ENCODE measurements at places on chromosomes 4 and X. TPM values are rescaled to one million over a fixed set of nuclear protein-coding genes. Genes with fewer than 3 reads are reported as not detected.

DNA sequence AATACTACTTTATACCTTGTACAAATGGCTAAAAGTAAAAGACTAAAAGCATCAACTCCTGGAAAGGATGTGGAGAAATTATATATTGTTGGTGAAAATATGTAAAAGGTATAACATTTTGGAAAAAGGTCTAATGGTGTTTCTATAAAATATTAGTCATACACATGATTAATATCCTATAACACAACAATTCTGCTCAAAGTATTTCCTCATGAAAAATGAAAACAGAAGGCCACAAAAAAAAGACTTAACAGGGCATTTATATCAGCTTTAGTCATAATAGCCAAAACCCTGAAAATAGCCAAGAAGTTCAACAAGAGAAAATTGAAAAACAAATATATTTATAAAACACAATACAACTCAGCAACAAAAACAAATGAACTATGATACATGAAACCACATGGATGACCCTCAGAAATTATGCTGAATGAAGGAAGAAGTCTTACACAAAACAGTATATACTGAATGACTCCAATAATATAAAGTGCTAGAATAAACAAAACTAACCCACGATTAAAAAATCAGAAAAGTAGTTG is 38.8 kb downstream of the TBCK start:
- H3K27ac ChIP-seq, result no peak overlapping the region
- H3K27me3 ChIP-seq, result no peaks in the 10 kb centered on the region
- H3K4me3 ChIP-seq, result no peak overlapping the region
- no peaks in the 10 kb centered on the region for H3K36me3 ChIP-seq
- no peaks in the 10 kb centered on the region for H3K4me1 ChIP-seq

Gene CENPVL2
- total RNA-seq, result not detected

Gene KIAA1210
- not detected for total RNA-seq

Gene SLC7A11
- total RNA-seq, result 1.9 TPM

Gene TRIM75
- total RNA-seq, result not detected

GRCh38 chrX:137695417-137695816 is 129.5 kb downstream of the ZIC3 start:
- no peaks in the 10 kb centered on the region for H3K4me1 ChIP-seq
- no peak overlapping the region for H3K4me3 ChIP-seq
- no peak for DNase-seq
- H3K27me3 ChIP-seq, result no peaks in the 10 kb centered on the region

- H3K36me3 ChIP-seq, result no peaks in the 10 kb centered on the region
- no peak overlapping the region for H3K27ac ChIP-seq
- no peak for DNase-seq
- no peak overlapping the region for H3K4me3 ChIP-seq
- H3K4me1 ChIP-seq, result no peaks in the 10 kb centered on the region
Measured at GRCh38 chr4:91434631-91435030, 869.1 kb upstream of the GRID2 start.

DNA sequence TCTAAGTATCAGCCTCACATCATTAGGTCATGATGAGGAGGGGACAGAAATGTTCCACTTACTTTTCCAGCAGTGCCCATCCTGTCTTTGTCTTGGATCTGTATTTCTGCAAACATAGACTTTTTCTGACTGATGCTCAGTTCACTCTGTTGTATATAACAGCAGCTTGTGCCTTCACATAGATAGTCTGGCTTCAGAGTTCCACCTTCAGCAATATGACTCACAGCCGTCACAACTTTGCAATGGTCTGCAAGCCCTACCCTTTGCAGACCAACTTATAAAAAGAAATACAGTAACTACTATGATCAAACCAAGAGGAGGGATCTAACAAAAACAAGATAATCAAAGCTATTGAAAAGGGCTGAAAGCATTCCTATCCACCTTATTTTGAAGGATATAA is at the start of gene ADH7:
Gene ADH7, minus strand, starts transcription at position 189 of the 400 bp plus-strand sequence. Its CDS starts 109 bp downstream, at position 80.
- no peak within 1 kb of the TSS for H3K27ac ChIP-seq
- H3K36me3 ChIP-seq, result no peaks in the 10 kb centered on the region
- H3K27me3 ChIP-seq, result no peaks in the 10 kb centered on the region
- H3K4me1 ChIP-seq, result no peaks in the 10 kb centered on the region

- H3K4me3 ChIP-seq, result no peak overlapping the region
- H3K27me3 ChIP-seq, result no peaks in the 10 kb centered on the region
- DNase-seq, result peak; percentile 15
- no peaks in the 10 kb centered on the region for H3K36me3 ChIP-seq
- H3K27ac ChIP-seq, result no peak overlapping the region
- H3K4me1 ChIP-seq, result peaks cover 22% of the 10 kb centered on the region
Measured at GRCh38 chr4:2939383-2940243, 23.6 kb downstream of the NOP14 start.

GRCh38 chrX:14300376-14300775 is 229.0 kb upstream of the GLRA2 start:
- H3K4me3 ChIP-seq, result no peak overlapping the region
- no peaks in the 10 kb centered on the region for H3K36me3 ChIP-seq
- DNase-seq, result no peak
- H3K27ac ChIP-seq, result no peak overlapping the region

DNA sequence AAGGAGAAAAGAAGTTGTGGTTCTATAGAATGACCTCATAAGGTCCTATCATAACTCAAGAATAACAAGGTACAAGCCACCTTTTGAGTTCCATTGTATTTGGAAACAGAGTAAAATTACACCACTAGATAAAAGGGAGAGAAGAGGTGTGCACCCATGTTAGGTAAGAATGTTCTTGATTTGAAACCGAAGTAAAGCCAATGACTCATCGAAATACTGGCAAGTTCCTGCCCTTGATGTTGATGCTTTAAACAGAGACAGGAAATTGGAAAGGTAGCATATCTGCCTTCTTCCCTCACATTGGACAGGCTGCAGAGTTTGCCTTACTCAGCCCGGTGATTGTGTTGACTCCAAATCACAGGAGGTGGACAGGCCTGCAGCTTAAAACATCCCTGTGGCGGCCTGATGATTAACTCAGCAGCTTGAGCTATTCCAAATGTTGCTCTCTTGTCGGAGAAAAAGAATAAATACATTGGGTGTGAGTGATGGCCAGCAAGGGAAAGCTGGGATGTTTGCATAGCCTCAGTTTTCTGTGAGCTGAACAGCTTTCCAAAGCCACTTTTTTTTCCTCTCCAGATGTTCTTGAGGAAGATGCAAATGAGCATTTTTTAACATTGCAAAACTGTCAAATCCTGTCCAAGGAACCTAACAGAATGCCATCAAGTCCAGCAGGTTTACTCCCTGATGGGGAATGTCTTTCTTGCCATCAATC is 321.1 kb downstream of the NKX6-1 start:
- no peaks in the 10 kb centered on the region for H3K27me3 ChIP-seq
- DNase-seq, result no peak
- no peaks in the 10 kb centered on the region for H3K36me3 ChIP-seq
- H3K4me1 ChIP-seq, result no peaks in the 10 kb centered on the region
- no peak overlapping the region for H3K4me3 ChIP-seq
- no peak overlapping the region for H3K27ac ChIP-seq

Gene TBC1D8B
- total RNA-seq, result 5.3 TPM

Gene AFF2
- total RNA-seq, result 41.0 TPM

- H3K4me1 ChIP-seq, result no peaks in the 10 kb centered on the region
- H3K27ac ChIP-seq, result no peak overlapping the region
- no peak for DNase-seq
- peaks cover 8% of the 10 kb centered on the region for H3K27me3 ChIP-seq
Measured at GRCh38 chrX:15055146-15055930, 182.1 kb downstream of the MOSPD2 start.

GRCh38 chrX:35919536-35920309 is at the start of gene CFAP47:
Gene CFAP47 (plus strand): TSS chrX:35919734. CDS start chrX:35919800, 66 bp downstream.
- no peak for DNase-seq
- peak within 1 kb of the TSS; percentile 31 for H3K4me3 ChIP-seq
- peaks cover 14% of the 10 kb centered on the region for H3K27me3 ChIP-seq
- no peaks in the 10 kb centered on the region for H3K4me1 ChIP-seq
- no peaks in the 10 kb centered on the region for H3K36me3 ChIP-seq

DNA sequence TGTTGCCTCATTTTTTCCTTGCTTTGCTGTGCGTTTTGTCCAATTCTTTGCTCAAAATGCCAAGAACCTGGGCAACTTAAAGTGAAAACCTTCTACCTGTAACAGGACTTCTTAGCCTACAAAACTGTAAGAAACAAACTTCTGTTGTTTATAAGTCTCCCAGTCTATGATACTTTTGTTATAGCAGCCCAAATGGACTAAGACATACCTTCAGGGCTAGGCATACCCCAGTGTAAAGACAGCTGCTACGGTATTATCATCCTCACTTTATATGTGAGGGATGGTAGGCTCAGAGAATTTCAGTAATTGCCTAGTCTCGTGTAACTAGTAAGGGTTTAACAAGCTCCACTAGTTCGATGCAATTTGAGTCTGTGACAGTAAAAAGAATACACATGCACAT is 6.0 kb upstream of the OPHN1 start:
- no peaks in the 10 kb centered on the region for H3K4me1 ChIP-seq
- H3K27ac ChIP-seq, result peak overlapping the region; percentile 72
- DNase-seq, result no peak
- no peaks in the 10 kb centered on the region for H3K36me3 ChIP-seq

DNA sequence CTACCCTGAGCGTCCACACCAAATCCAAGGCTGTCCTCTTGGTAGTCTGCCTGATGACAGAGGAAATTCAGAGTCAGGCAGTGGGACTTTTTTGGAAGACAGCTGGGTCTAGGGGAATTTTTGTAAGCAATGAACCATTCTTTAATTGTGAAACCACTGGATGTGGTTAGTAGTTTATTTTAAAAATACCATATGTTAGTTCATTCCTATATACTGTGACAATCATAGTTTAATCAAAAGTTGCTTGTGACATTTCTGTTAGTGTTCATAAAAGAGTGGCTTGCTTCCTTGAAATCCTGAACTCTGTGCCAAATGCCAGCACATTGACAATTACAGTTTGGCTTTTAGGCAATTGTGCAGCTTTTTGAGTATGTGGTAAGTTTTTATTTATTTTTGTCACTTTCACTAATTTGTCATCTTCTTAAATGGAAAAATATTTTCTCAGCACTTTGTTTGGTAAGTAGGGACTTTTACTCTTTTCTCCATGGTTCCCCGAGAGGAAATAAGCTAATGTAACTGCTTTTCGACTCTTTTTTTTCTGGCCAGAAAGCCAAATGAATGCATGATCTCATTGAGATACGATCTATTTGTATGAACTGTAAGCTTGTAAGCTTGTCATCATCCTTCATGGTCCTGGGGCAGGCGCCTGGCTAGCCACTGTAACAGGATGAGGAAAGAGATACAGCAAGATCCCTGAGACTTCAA is 72.6 kb upstream of the SLC4A4 start:
- H3K27ac ChIP-seq, result no peak overlapping the region
- no peak for DNase-seq
- no peaks in the 10 kb centered on the region for H3K4me1 ChIP-seq
- no peak overlapping the region for H3K4me3 ChIP-seq

- H3K27me3 ChIP-seq, result no peaks in the 10 kb centered on the region
- no peaks in the 10 kb centered on the region for H3K36me3 ChIP-seq
- peaks cover 41% of the 10 kb centered on the region for H3K4me1 ChIP-seq
- peak overlapping the region; percentile 95 for H3K27ac ChIP-seq
- H3K4me3 ChIP-seq, result peak overlapping the region; percentile 83
Measured at GRCh38 chr4:38667085-38667893, 3.3 kb downstream of the KLF3 start.

Gene HMX1
- total RNA-seq, result not detected

DNA sequence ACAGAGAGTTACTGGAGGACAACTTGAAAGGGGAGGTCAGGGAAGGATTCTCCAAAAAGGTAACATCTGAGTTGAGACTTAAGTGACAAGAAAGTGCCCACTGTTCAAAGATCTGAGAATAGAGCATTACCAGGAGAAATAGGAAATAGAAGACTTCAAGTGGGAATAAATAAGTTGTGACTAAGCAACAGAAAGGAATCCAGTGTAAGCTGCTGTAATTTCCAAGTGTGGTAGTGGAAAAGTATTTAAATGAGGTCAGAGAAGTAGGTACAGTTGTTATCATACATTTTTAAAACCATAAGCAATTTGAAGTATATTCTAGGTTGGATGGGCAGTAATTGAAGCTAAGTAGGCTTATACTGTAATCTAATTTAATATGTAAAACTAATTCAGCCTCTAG is 211.9 kb downstream of the FBXO8 start:
- no peak overlapping the region for H3K27ac ChIP-seq
- no peaks in the 10 kb centered on the region for H3K4me1 ChIP-seq
- no peak overlapping the region for H3K4me3 ChIP-seq
- no peaks in the 10 kb centered on the region for H3K27me3 ChIP-seq

Gene AKAP14
- not detected for total RNA-seq

GRCh38 chr4:17544831-17545234 is 29.9 kb downstream of the CLRN2 start:
- no peak for DNase-seq
- H3K36me3 ChIP-seq, result no peaks in the 10 kb centered on the region

DNA sequence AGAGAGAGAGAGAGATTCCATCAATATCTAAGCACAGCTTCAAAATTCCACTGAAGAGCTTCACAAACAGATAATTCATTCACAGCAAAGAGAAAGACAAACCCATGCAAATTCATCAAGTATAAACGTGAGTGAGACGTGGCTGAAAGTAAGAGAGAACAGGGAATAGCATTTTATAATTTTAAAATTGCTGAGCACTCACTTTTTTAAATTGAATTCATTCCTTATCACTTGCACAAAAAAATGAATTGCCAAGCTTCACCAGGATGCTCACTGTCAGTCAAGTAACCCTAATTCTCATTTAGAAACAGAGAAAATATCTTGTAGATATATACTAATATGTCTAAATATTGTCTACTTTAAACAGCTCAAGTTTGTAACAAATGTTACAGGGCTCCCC is 40.5 kb downstream of the BMP3 start:
- H3K4me1 ChIP-seq, result no peaks in the 10 kb centered on the region
- H3K27me3 ChIP-seq, result no peaks in the 10 kb centered on the region
- H3K4me3 ChIP-seq, result no peak overlapping the region
- H3K36me3 ChIP-seq, result no peaks in the 10 kb centered on the region
- no peak overlapping the region for H3K27ac ChIP-seq

Gene KLHL15
- total RNA-seq, result 10.4 TPM

Gene AREG
- total RNA-seq, result 89.1 TPM

- H3K4me3 ChIP-seq, result no peak overlapping the region
- no peaks in the 10 kb centered on the region for H3K4me1 ChIP-seq
- H3K27me3 ChIP-seq, result no peaks in the 10 kb centered on the region
- no peaks in the 10 kb centered on the region for H3K36me3 ChIP-seq
Measured at GRCh38 chrX:10533696-10534365, 86.6 kb downstream of the MID1 start.

- H3K4me3 ChIP-seq, result no peak overlapping the region
- DNase-seq, result no peak
- no peaks in the 10 kb centered on the region for H3K4me1 ChIP-seq
- H3K27me3 ChIP-seq, result no peaks in the 10 kb centered on the region
- no peaks in the 10 kb centered on the region for H3K36me3 ChIP-seq
Measured at GRCh38 chr4:9904976-9905587, 116.2 kb downstream of the SLC2A9 start.

- peak overlapping the region; percentile 85 for H3K4me3 ChIP-seq
- DNase-seq, result no peak
- H3K36me3 ChIP-seq, result no peaks in the 10 kb centered on the region
- peak overlapping the region; percentile 86 for H3K27ac ChIP-seq
- peaks cover 5% of the 10 kb centered on the region for H3K4me1 ChIP-seq
Measured at GRCh38 chr4:44725726-44726037, 674 bp downstream of the GNPDA2 start.

GRCh38 chr4:174559894-174560293 is 37.6 kb upstream of the HPGD start:
- H3K4me3 ChIP-seq, result no peak overlapping the region
- H3K27ac ChIP-seq, result no peak overlapping the region
- H3K4me1 ChIP-seq, result no peaks in the 10 kb centered on the region
- no peaks in the 10 kb centered on the region for H3K27me3 ChIP-seq
- no peaks in the 10 kb centered on the region for H3K36me3 ChIP-seq

GRCh38 chrX:46715530-46715929 is 43.4 kb downstream of the SLC9A7 start:
- no peaks in the 10 kb centered on the region for H3K27me3 ChIP-seq
- H3K4me3 ChIP-seq, result no peak overlapping the region
- no peak overlapping the region for H3K27ac ChIP-seq
- H3K36me3 ChIP-seq, result no peaks in the 10 kb centered on the region
- H3K4me1 ChIP-seq, result no peaks in the 10 kb centered on the region
- DNase-seq, result no peak

All from breast epithelium (tissue), 4 donors.